ENCODE measurements at places on chromosomes 6 and 20.

DNA sequence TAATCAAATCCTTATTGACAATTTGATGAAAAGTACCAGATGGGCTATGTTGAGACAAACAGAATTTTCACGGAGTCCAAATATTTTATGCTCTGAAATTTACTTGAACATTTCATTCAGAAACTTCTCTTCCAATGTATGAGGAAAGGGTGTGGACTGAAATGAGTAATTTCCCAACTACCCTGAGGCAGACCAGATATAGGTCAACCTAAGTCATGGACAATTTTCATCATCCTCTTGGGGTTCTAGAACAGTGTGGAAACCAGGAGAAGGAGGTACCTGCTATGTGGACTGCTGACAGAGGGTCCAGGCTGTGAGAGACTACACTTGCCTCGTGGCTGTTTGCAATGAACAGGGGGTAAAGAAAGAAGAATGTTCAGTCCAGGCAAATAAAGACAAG is 323.0 kb downstream of the ESR1 start:
- peak; percentile 26 for DNase-seq

DNA sequence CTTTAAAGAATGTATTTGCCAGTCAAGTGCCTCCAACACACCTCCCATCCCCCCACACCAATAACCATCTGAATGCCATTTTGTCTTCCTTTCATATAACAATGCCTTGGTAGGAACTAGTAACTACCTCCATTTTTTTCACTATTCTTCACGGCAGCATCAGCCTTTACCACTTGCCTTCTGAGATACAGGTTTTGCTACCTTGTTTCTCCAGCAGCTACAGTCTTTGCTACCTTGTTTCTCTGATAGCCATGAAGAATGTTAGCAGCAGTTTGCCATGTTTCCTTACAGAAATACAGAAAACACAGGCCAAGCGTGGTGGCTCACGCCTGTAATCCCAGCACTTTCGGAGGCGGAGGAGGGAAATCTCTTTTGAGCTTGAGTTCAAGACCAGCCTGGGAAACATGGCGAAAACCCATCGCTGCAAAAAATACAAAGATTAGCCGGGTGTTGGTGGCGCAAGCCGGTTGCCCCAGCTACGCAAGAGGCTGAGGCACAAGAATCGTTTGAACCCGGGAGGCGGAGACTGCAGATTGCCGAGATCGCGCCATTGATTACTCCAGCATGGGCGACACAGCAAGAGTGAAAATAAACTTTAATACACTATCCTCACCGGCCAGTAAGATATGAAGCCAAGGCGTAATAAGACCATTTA is 100.9 kb downstream of the HFE start:
- DNase-seq: peak; percentile 51

GRCh38 chr6:139841794-139842215 is 467.4 kb upstream of the CITED2 start:
- DNase-seq: no peak

GRCh38 chr6:79969784-79970183 is 22.4 kb upstream of the ELOVL4 start:
- no peak for DNase-seq

GRCh38 chr6:82419859-82420258 is 56.2 kb downstream of the TPBG start:
- no peak for DNase-seq

DNA sequence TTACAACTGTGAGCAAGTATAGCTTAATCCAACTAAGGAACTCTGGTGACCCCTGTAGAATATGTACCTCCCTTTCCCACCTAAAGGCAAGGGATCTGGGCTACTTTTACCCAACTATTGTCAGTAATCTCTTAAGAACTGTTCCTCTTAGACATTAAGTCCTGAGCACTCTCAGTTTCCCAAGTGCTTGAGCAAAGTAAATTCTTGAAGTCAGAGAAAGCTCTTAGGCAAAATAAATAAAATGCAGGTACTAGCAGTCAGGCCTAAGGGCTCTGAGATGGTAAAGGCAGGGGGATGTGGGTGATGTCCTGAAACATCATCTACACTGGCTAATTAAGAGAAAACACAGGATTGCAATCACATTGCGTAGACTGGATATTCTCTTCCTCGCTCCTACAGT is 446.4 kb upstream of the FLRT3 start:
- DNase-seq: no peak

DNA sequence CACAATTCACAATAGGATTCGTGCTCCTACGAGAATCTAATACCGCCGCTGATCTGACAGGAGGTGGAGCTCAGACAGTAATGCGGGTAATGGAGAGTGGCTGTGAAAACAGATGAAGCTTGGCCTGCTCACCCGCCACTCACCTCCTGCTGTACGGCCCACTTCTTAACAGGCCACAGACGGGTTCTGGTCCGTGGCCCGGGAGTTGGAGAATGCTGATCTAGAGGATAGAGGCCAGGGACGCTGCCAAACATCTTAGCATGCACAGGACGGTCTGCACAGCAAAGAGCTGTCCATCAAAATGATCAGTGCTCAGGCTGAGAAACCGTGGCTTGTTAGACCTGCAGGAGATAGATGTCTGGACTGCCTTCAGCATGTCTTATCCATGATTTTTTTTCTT is 186.4 kb downstream of the SASH1 start:
- DNase-seq: no peak

DNA sequence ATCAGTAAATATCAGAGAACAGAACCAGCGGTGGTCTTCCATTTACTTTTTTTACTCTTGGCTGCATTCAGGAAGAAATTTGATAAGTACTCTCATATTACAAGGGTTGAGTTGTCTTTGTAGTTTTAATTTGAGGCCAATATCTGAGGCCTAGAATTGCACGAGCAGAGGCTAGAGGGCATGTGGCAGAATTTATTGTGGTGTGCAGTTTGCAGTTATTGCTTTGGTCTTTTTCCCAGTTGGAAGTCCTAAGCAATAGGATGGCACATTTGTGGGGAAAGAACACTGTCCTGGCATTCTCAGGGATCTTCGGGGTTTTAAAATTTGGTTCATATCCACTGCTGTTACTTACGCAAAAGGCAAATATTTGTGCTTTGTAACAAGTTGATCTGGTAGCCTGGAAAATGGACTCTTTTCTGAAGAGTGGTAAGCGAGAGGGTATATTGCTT is 66.0 kb downstream of the CTNNBL1 start:
- no peak for DNase-seq

DNA sequence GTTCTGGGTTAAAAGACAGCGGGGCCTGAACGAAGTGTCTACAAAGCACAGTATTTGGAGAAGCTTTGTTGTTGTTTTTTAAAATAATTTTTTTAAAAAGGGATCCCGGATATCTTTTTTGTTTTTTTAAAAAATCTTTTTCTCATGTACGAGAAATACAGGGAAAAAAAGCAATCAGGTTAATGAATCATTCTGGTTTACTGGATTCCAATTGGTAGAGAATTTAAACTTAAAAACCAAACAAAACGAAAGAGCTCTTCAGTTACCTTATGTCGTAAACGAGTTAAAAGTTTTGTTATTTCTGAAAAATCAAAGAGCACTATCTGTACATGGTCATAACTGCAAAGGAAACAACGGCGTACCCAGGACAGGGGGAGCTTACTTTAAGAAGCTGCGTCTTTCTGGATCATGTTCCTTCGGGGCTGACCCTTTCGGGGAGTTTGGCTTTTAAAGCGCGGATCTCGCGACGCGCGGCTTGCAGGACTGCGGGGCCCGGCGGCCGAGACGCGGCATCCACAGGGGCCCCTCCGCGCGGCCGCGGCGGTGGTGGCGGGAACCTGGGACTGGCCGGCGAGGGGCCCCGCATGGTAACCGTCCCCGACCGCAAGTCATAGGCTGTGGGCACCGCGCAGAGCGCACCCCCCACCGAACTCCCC is 927 bp downstream of the IL20RA start:
- peak; percentile 63 for DNase-seq

DNA sequence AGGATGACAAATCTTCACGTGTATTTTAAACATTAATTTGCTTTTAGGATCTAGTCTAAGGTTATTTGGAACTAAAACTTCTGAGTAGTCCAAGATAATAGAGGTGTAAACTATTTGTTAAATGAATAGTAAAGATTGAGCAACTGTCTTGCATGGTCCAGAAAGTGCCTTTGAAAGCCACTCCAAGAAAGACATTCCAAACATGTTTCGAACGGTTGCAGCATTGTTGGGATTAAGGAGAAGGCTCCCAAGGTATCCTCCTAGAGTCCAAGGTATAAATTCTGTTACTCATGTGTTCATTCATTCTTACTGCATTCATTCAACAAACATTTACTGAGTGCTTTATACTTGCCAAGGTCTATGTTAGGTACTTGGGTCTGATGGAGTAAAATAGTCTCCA is 28.8 kb upstream of the MYLK2 start:
- DNase-seq: no peak

GRCh38 chr6:49607391-49607982 is 29.2 kb downstream of the RHAG start:
- no peak for DNase-seq

GRCh38 chr6:144378437-144378836 is 93.3 kb downstream of the UTRN start:
- peak; percentile 8 for DNase-seq

GRCh38 chr20:35556871-35557270 is 15.0 kb downstream of the ERGIC3 start:
- no peak for DNase-seq

- no peak for DNase-seq
Observed at GRCh38 chr20:48066851-48067250, 281.6 kb upstream of the SULF2 start.

DNA sequence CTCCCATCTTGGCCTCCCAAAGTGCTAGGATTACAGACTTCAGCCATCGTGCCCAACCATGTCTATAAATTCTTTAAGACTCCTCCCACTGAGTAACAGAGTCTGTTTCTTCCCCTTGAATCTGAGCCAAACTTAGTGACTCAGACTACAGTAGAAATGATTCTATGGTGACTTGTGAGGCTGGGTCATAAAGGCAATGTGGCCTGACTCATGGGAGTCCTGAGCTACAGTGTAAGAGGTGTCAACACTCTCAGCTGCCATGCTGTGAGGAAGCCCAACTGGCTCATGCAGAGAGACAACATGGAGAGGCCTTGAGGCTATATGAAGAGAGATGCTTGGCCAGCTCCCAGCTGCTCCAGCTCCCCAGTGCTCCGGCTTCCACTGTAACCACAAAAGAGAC is 5.2 kb upstream of the NRSN2 start:
- peak; percentile 94 for DNase-seq

GRCh38 chr6:15036690-15037245 is 209.1 kb upstream of the JARID2 start:
- no peak for DNase-seq

DNA sequence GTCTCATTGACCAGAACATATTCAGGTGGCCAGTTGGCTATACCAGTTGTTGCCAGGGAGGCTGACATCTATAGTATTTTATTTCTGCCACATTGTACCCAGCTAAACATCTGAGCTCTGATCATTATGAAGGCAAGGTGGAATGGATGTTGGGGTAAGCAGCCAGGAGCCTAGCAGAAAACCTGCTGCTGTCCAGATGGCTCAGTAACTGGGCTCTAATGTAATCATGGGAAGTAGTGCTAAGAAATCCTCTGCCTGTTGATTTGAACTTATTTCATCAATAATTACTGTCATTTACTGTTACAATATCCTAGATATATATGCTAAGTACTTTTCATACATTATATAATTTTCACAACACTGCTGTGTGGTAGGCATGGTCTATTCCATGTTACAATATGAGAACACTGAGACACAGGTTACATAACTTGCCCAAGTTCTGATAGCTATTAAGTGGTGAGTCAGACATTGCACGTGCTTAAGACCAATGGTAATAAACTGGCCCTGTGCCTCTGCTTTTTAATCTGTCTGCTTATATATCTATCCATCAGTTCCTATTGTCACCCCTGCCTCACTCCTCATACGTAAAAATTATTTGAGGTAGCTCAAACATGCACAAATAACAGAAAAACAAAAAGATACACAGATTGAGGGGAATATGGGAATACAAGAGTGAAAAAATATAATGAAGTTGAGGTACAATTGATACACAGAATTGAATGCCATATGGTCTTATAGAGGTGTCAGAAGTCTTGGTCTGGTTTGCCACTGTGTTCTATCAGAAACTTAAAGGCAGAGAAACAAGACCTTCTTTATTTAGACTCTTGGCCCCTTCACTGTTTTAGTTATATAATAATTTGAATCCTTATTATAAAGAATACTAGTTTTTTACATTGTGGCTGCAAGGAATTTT is 25.2 kb downstream of the TBPL1 start:
- peak; percentile 74 for DNase-seq

DNA sequence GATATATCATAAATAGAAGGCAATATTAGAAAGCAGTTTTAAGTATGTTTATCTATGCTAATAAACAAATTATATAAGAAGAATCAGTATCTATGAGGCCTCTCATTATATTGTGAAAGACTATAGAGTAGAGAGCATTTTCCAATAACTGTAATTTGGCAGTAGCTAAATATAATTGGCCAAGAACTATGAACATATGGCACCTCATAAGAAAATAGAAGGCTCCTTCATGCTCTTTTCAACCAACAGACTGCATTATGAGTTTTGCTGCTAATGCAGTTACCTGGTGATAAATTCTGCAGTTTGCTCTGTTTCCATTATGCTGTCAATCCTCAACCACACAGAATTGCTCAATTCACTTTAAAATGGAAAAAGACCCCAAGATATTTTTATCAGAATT is 221.1 kb downstream of the KHDC1L start:
- no peak for DNase-seq

Measured in MCF 10A (cell line).